ENCODE measurements at places on chromosomes 13 and 19.

DNA sequence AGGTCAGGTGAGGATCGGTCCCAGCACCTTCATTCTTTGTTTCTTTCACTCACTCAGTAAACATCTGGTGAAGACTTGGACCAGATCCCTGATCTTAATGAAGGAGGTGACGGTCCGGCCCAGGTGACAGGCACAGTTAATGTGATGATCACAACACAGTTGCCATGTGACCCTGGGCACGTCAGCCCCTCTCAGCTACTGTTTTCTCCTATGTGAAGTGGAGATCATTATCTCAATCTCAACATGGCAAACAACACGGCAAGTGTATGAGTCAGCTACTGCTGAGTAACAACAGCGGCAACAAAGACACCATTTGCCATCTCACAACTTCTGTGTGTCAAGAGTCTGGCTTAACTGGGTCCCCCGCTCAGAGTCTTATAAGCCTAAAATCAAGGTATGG, 74.6 kb downstream of the GNG7 start:
- DNase-seq = no peak

GRCh38 chr19:21046489-21046888, 26.0 kb downstream of the ZNF430 start:
- DNase-seq = no peak

- no peak for DNase-seq
Observed at GRCh38 chr13:113041293-113041690, 64.3 kb upstream of the F7 start.

DNA sequence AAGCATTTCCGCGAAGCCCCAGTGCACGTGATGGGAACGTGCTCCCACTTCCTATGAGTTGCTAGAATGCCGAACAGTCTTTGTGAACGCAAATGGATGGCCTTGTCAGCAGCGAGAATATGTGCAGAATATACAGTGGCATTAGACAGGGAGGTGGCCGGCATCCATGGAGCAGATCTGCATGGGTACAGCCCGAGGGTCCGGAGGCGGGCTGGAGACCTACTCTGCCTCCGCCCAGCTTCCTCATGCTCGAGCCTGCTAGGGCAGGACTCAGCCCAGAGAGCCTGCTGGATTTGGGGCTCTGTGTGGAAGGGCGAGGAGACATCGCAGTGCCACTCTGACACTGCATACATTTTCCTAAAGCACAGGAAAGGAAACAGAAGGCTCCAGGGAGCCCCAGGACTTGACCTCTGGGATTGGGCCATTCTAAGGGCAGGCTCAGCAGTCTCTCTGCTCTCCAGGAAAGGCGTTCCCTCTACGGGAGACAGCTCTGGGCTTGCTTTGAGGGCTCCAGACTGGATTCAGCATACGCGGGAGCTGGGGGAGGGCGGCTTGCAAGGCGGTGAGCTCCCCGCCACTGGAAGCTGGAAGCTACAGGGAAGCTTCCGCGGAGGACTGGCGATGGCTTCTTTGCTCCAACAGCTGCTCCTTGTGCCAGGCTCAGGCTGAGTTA, 55.9 kb upstream of the UQCRFS1 start:
- DNase-seq = no peak

DNA sequence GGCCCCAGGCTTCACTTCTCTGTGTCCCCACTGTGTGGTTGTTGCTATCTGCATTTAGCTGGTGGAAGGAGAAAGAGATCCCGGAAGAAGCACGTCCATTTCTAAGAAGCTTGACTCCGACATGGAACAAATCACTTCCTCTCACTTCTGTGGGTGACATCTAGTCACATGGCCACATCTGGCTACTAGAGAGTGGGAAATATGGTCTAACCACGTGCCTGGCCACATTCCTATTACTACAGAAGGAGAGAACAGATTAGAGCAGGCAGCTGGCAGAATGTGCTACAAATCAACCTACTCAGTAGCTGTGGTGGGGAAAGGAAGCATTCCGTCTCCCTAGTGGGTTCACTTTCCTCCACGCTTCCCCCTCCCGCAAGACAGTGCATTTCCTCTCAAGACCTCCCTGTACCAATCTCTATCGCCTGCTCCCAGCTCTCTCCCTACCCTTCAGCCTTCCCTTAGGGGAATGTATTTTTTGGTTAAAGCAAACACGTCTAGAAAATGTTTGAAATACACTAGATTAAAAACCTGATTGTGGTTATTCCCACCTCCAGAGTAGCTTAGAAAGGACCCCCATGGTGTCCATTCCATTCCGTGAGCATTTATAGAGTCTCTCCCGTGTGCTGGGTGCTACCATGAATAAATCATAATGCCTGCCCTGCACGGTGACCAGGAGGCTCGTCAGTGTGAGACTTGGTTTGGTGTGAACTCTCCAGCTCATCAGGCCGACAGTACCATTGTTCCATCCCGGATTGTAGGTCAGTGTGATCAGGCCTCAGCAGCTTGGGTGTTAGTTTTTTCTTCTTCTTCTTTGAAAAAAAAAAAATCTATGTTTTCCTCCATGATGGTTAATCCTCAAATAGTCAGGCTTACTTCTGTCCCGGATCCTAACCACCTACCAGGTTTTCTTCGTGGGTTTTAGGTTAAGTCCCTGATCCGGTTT, 8.0 kb upstream of the AMER2 start:
- DNase-seq = peak; percentile 16

GRCh38 chr19:15551293-15552004, 43.1 kb downstream of the CYP4F22 start:
- peak; percentile 19 for DNase-seq
